Right atrium auricular region (tissue), 2 donors: ENCODE measurements at places on chromosomes 2 and 18.
A peak's percentile ranks its signal among the peaks of the same experiment; 100 is the strongest.

DNA sequence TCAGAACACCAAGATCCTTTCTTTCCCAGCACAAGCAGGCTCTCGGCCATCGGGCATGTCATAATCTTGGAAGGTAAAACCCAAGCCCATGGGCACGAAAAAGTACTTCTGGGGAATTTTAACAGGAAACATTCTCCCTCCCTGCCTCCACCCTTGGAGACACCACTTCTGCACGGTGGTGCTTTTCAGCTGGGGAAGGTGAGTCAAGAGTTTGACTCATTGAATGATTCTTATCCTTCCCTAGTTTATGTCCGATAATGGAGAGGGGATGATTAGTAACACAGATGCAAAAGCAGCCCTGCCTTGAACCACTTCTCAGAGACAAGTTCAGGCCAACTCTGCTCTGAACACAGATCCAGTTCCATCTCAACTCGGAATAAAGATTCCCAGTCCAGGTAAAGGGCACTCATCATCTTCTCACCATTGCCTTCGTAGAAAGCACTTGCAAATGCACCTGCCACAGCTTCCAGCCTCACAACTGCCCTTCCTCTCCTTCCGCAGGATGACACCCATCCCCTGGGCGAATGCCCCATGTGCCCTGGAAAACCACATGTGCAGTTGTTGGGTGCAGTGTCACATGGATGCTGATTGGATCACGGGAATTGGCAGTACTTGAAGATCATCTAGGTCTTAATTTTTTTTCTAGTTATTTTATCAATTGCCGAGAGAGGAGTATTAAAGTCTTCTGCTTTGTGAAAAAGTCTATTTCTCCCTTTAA lies 136.2 kb downstream of the PXDN start:
- DNase-seq = no peak

- peak; percentile 83 for DNase-seq
These were observed 873 bp upstream of the SH3RF3 start for GRCh38 chr2:109128048-109128615.

DNA sequence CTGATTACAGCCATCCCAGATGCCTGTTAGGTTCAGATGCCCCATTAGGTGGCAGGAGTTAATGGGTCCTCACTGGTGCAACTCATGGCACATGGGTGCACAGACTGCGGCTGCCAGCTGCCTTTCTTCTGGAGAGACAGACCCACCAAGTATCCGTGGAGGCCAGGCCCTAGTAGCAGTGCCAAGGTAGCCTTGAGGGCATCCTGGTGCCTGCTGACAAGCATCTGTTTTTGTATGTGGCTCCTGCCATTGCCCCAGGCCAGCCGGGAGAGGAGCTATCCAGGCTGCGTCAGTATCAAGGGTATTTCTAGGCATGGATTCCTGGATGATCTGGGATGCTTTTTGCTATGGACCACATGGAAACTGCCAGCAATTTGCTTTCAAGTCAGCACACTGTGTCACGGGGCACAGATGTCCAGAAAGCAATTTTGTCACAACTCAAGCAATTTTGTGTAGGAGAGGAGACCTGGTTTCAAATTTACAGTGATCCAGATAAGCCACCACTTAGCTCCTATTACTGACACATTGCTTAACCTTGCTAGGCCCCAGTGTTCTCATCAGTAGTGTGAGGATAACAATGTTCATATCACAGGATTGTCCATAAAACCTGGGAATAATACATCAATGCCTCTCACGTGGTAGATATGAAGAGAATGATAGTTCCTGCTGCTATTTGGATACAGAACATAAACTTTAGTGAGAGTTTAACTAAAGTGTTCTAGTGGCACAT lies 815.1 kb upstream of the RAB6C start:
- DNase-seq = no peak

DNA sequence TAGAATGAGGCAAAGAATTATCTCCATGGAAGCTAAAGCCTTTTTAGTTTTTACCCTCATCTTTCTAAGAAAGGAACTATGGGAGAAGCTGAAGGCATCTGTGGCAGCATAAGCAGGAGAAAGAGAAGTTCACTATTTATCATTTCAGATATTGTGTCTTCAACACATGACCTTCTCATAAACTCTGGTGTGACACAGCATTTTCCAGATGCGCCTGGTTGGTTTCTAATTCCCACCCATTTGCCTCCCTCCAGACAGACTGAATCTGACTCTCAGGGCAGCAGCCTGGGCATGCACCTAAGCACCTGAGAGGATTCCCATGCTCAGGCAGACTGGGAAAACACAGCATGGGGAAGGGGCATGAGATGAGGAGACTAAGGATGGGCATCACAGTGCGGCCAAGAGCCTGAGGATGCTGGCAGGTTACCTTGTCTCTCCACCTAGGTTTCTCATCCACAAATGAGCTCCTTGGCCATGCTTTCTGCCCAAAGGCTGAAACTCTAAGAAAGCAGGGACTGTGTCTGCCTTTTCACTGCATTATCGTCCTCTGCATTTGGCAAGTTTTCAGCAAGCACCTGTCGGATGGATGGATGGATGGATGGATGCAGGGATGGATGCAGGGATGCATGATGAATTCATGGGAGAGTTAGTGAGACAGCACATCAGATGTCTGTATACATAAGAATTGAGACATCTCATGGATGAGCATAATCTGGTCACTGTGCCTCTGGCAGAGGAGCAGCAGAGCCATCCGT lies 28.8 kb upstream of the SULT1C4 start:
- DNase-seq = no peak

GRCh38 chr2:136127356-136127755 lies 9.4 kb upstream of the CXCR4 start:
- DNase-seq = no peak

GRCh38 chr2:144920755-144921530 lies 401.0 kb upstream of the ZEB2 start:
- DNase-seq = no peak

GRCh38 chr2:198991431-198991830 lies 466.3 kb downstream of the SATB2 start:
- DNase-seq = no peak

- no peak for DNase-seq
These were observed 88.6 kb downstream of the SMAD7 start for GRCh38 chr18:48862132-48862531.

- no peak for DNase-seq
These were observed 1.6 kb downstream of the MBD1 start for GRCh38 chr18:50279752-50280151.

- DNase-seq = no peak
These were observed 100.9 kb upstream of the SERTAD2 start for GRCh38 chr2:64754570-64754969.

- DNase-seq = no peak
These were observed 111.9 kb downstream of the HAUS1 start for GRCh38 chr18:46215902-46216723.

DNA sequence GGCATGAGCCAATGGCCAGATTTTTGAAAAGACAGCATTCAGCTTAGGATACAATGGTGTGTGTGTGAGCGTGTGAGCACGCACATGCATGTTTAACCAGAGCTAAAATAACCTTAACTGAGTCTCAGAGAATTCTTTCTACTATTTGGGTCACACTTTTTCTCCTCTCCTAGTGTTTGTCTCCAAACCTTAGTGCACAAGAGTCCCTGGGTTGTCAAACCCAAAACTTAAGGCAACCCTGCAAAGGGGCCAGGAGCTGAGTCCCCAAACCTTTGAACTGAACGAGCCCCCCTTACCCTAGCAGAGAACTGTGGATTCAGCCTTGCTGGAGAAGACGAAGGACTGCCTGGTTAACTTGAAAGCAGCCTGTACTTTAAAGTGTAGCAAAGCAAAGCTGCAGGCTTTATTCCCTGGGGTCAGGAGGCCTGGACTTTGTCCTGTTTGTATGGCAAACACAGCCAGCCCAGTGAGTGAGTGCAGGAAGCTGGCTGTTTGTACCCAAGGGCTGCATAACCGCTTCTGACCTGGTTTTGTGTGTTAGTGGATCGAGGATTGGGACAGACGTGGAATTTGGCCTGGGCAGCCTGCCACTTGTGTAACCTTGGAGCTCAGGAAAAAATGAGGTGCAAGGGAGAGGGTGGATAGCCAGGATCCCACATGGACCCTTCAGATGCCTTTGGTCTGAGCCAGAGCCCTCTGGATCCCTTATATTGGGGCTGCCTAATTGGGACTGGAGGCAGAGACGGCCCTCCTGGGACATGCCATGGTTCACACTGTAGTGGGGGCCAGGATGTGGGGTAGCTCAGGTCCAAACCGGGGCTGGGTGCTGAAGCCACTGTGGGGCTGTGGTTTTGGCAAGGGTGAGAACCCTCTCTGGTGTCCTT lies 6.4 kb upstream of the PSMD1 start:
- DNase-seq = no peak

DNA sequence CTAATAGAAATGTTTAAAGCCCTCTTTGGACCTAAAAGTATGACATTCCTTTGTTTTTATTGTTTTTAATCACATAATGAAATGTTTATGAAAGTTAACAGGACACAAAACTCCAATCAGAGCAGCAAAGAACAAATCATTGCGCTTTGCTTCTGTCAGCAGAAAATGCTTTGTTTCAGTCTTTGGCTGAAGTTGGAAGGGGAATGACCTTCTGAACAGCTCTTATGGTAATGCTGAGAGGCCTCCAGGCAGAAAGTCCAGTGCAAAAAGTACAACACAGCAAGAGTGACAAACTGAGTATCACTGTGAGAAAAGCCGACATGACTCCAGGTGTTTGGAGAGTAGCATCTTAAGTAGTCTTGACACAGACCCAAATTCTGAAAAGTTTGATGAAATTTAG lies 147.7 kb upstream of the SP5 start:
- DNase-seq = no peak

DNA sequence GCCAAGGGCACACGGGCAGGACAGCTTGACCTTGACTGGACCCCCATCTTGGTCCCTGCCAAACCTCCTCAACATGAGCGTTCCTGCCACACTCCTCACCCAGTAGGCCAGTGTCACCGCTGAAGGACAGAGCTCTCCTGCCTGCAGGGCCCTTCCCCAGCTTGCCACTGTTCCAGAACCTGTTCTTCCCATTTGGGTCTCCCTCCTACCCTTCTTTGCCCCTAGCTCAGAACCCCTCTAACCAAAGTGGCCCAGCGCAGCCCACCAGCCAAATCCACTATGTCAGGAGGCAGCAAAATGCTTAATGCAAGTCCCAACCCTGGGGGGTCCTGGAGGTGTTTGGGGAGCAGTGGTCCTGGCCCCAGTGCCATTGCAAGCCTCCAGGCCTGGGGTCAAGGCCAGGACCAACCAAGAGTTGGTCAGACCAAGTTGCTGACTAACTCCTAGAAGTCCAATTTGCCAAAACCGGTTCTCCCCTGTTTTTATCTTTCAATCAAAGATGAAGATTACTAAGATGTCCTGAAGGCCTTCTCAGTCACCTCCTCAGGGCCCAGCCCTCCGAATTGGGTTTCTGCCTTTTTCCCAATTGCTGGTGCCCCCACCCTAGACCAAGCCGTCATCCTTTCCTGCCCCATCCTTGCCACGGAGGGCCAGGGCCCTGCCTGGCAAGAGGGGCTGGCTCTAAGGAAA lies 4.5 kb upstream of the ASPRV1 start:
- no peak for DNase-seq

DNA sequence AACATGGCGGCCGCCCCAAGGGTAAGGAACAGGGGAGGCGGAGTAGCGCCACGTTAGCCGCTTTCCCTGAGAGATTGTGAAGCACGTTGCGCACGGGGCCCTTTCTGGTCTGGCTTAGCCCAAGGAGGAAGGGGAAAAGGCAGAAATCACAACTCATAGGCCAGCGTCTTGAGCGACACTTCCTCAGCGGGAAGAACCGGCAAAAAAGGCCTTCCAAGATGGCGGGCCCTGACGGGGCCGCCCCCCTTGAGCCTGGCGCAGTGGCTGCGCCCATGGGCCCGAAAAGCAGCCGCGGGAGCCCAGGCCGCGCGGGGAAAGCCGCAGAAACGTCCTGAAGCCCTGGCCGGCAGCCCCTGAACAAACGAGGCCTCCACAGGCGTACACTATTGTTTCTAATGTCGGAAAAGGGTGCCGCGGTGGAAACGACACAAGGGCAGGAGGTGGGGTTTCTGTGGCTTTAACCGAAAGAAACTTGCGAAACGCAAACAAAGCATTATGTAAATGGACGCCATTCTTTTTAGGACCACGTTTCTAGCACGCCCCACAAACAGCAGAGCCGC lies 919 bp upstream of the PCBP1 start:
- peak; percentile 82 for DNase-seq

DNA sequence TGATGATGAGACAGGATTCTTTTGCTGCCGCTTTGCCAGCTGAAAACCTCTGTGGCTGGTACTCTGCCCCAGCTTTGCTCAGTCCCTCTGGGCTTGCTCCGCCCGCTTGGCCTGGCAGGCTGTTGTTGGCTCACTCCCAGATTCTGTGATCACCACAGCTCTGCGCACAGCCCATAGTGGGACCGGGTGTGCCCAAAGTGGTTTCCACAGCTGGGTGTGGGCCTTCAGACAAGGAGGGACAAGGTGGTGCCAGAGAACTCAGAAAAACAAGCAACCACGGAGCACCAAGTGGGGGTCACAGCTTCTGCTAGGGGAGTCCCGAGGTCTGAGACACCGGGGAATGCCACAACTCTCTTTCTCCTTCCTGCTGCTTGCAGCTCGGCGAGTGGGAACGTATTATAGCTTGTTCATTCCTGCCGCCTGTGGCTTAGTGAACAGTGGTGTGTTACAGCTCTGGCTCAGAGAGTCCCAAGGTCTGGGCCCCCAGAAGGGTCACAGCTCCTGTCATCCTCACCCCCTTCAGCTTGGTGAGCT lies 9.2 kb upstream of the KYNU start:
- peak; percentile 73 for DNase-seq

DNA sequence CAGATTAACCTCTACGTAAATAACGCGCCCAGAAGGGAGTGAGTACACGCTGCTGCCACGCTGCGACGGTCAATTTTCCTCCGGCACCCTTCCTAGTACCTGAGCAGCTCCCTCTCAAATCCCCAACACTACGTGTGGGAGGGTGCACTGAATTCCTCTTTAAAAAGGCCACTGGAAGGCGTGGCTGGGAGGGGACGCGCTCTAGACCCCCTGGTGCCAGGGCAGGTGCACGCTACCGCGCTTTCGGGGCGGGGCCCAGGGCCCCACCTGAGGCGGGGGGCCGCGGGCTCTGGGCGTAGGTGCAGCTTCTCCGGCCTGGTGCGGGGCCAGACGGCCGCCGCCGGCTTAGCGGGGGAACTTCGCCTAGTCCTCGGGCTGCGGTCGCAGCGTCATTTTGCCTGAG lies 668 bp upstream of the ANKRD12 start:
- DNase-seq = no peak

GRCh38 chr18:66833646-66834045 lies 229.8 kb upstream of the CDH19 start:
- no peak for DNase-seq

GRCh38 chr2:159773426-159773825 lies 24.6 kb downstream of the CD302 start:
- DNase-seq = no peak
